Transverse colon (tissue), 4 donors: ENCODE measurements at places on chromosomes 1 and 21. TPM values are rescaled to one million over a fixed set of nuclear protein-coding genes. Genes with fewer than 3 reads are reported as not detected.

GRCh38 chr1:75575837-75576236 lies 35.1 kb downstream of the SLC44A5 start:
- DNase-seq: no peak

DNA sequence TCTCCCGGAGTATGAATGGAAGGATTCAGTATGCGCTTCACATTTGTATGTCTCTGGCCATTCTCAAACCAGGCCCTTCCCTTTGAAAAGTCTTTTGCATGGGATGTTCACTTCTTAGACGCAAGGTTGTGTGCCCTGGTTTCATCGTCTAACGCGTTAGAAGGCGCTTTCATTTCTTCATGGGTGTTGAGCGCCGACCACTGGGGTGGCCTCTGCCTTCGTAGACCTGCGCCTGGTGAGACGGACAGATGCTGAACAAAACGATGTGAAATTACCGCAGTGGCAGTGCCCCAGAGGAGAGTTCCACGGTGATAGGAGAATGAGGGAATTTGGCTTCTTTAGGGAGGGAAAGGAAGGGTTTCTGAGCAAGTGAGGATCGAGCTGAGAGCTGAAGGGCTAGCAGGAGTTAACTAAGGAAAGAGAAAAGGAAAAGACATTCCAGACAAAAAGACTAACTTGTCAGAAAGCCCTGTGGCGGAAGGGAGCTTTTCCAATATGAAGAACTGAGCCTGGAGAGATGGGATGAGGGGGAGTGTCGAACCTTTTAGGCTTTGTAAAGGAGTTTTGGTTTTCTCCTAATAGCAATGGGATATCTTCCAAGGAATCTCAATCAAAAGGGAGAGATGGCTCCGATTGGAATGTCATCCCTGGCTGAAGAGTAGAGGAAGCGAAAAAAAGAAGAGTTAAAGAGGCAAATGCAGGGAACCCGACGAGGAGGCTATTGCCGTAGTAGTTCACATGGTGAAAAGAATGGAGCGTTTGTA lies 951 bp downstream of the GGPS1 start:
- DNase-seq: peak; percentile 51

DNA sequence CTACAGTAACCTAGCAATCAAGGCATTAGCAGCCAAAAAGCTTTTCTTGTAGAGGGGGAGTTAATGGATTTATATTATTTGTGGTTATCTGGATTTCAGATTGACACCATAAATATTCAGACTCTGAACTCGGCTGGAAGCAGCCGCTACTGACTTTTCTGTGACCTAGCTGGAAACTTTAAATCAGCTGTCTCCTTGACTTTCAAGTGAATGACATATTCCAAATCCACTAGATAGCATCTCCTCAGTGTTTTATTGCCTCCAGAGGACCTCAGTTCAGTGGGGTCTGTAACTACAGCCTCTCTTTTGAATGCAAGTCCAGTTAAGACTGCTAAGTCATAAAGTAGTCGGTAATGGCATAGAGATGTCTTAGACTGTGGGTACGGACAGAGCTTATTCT lies 448.5 kb downstream of the NUF2 start:
- no peak for DNase-seq

DNA sequence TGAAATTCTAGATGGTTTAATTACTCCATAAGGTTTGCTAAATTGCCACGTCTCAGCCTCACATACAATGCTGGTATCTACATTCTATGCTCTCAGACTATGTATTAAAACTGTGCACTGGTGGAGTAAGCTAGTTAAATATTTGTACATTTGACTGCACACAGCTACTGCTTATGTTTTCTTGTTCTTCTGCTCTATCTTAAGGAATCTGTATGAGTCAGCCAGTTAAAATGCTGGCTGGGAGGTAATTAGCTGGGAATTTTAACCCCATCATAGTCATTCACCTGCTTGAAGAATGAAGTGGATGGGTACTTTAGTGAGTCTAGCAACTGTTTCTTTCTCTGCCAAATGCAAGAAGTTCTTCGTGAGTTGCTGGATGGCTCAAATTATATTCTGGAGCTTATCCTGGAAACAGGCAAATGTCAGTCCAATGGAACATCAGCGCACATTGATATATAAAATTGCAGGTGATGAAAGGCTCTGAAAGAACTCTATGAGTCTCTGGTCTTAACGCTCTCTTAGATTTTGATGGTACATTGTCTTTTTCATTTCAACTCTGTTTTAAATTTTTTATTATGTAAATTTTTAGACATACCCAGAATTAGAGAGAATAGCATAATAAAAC lies 83.4 kb downstream of the BACH1 start:
- DNase-seq: no peak

Gene LRRC38
- not detected for total RNA-seq
